ENCODE measurements at places on chromosomes 11 and 22. TPM values are rescaled to one million over a fixed set of nuclear protein-coding genes. Genes with fewer than 3 reads are reported as not detected.

DNA sequence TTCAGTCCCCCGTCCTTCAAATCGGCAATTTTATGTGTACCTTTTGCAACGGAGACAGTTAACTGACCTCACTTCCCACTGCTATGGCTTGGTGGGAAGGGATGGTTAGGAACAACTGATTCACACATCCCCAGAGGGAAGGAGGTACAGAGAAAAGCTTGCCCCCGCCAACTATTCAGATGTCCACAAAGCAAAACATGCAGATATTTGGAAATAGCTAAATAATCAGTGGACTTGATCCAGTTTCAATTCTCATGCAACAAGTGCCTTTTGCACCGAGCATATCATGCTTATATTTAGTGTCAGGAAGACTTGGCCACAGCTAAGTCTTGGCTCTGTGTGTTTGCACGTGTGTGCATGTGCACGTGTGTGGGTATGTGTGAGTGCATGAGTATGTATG lies 144.6 kb downstream of the SNX19 start:
- DNase-seq = peak; percentile 84
- peaks cover 20% of the 10 kb centered on the region for H3K4me1 ChIP-seq
- H3K27me3 ChIP-seq = no peaks in the 10 kb centered on the region
- no peaks in the 10 kb centered on the region for H3K36me3 ChIP-seq

GRCh38 chr11:11923828-11924227 lies 82.1 kb downstream of the USP47 start:
- no peaks in the 10 kb centered on the region for H3K27me3 ChIP-seq
- peaks cover 5% of the 10 kb centered on the region for H3K36me3 ChIP-seq
- H3K4me1 ChIP-seq = no peaks in the 10 kb centered on the region
- no peak overlapping the region for H3K4me3 ChIP-seq
- no peak overlapping the region for H3K27ac ChIP-seq

GRCh38 chr11:70763606-70764005 lies 365.3 kb downstream of the CTTN start:
- no peak overlapping the region for H3K4me3 ChIP-seq
- H3K27ac ChIP-seq = no peak overlapping the region
- H3K36me3 ChIP-seq = no peaks in the 10 kb centered on the region
- peaks cover 8% of the 10 kb centered on the region for H3K27me3 ChIP-seq
- no peaks in the 10 kb centered on the region for H3K4me1 ChIP-seq

DNA sequence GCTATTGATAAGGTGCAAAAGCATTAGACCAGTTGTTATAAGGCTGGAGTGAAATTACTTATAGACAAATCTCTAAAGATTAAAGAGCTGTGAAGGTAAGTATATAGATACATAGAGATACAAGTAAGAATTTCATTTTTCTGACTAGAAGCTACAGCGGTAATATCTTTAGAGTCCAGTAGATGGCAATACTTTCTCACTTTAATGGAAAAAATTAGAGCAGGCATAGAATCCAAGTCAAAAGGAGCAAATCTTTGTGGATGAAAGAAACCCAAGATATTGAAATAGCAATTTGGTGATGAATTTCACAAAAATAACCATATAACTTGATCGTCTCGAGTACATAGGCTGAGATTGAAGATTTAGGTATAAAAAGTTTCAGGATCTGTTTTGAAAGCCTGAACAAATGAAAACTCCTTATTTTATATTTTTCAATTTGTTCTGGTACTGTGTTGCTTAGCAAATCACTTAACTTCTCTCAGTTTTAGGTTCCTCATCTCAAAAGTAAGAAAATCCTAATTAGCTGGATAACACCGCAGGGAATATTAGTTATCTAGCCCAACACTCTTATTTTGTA lies 81.9 kb downstream of the UVRAG start:
- peaks cover 2% of the 10 kb centered on the region for H3K4me1 ChIP-seq
- no peak overlapping the region for H3K4me3 ChIP-seq
- H3K27ac ChIP-seq = no peak overlapping the region
- no peaks in the 10 kb centered on the region for H3K27me3 ChIP-seq
- H3K36me3 ChIP-seq = peaks cover 2% of the 10 kb centered on the region

The MMP13 gene
- total RNA-seq = 0.04 TPM

The OR10D3 gene
- total RNA-seq = under 0.01 TPM

The PKDREJ gene
- 0.04 TPM for total RNA-seq

Data from muscle of leg (tissue), 16 donors.